ENCODE measurements at places on chromosomes 1 and 21.

- no peak for DNase-seq
These were observed 86.8 kb upstream of the ARHGAP29 start for GRCh38 chr1:94324178-94324544.

DNA sequence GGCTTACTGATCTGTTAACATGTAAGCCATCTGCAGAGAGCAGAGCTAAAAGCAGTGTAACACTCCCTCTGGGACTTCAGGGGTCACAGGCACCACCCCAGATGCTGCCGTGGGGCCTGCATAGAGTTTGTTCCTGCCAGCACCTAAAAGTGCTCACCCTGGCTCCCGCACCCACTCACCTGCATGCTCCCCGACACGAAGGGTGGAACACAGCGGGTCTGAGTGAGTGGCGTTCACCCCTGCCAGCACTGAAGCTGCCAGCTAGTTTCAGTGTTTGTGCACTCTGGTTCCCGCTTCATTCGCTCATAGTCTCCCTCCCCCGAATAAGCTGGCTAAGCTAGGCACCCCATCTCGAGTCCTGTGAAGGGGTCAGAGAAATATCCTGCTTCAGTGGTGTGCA is 1681.0 kb downstream of the NCAM2 start:
- no peak for DNase-seq

GRCh38 chr1:36207339-36207738 is 16.9 kb upstream of the THRAP3 start:
- no peak for DNase-seq

DNA sequence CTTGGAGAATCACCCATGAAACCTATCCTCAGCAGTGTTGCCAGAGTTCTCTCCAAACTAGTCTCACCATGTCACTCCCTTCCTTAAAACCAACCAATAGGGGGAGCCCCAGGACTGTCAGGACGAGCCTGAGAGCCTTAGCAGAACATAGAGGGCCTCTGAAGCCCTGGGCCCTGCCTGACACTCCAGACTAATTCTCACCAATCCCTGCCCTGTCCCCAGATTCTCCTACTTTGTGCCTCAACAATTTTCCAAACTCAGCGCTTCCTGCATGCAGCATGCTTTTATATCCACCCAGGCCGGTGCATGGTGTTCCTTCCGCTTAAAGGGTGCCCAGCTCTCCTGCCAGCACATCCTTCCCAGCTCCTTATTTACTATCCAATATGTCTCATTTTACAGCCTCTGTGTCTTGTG is 42.7 kb downstream of the HSD3B1 start:
- no peak for DNase-seq

GRCh38 chr1:54551891-54552290 is 3.9 kb downstream of the ACOT11 start:
- DNase-seq: no peak

GRCh38 chr1:177969109-177969508 is 749 bp downstream of the SEC16B start:
- no peak for DNase-seq

DNA sequence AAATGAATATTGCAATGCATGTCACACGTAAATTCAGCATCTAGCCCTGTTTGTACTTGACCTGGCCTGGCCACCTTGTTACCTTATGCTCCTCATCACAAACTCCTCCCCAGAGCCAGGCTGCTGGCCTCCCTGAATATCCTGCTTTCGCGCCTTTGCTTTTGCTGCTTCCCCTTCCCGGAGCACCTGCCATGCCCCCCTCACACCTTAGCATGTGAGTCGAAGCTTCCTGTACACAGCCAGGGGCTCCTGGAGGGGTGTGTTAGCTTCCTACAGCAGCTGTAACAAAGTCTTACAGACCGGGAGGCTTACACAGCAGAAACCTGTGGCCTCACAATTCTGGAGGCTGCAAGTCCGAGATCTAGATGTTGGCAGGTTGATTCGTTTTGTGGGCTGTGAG is 60.1 kb downstream of the TLR5 start:
- DNase-seq: no peak

GRCh38 chr21:34129039-34129891 is 55.9 kb downstream of the MRPS6 start:
- DNase-seq: peak; percentile 48

- DNase-seq: no peak
These were observed 7.4 kb downstream of the ACTRT2 start for GRCh38 chr1:3028531-3029282.

GRCh38 chr21:28068455-28069358 is 924.0 kb downstream of the LTN1 start:
- no peak for DNase-seq

GRCh38 chr1:195686764-195687163 is 921.5 kb downstream of the KCNT2 start:
- DNase-seq: no peak

- DNase-seq: no peak
These were observed 11.0 kb downstream of the PRKCZ start for GRCh38 chr1:2061065-2061778.

DNA sequence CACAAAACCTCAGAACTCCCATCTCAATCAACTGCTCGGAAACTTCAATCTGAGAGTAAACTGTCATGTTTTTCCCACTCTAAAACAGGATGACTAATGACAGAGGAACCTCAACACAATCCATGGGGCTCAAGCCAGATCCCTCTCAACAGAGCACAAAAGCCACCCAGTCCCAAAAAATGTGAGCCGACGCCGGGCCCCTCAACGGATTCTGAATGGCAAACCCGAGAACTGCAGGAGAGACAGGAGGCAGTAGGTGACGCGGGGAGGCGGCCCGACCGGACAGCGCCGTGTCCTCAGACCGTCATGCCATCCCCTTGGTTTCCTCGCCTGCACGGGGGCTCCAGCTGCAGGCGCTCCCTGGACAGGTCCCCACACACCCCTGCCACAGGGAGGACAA is 53.4 kb downstream of the SSBP3 start:
- DNase-seq: no peak

DNA sequence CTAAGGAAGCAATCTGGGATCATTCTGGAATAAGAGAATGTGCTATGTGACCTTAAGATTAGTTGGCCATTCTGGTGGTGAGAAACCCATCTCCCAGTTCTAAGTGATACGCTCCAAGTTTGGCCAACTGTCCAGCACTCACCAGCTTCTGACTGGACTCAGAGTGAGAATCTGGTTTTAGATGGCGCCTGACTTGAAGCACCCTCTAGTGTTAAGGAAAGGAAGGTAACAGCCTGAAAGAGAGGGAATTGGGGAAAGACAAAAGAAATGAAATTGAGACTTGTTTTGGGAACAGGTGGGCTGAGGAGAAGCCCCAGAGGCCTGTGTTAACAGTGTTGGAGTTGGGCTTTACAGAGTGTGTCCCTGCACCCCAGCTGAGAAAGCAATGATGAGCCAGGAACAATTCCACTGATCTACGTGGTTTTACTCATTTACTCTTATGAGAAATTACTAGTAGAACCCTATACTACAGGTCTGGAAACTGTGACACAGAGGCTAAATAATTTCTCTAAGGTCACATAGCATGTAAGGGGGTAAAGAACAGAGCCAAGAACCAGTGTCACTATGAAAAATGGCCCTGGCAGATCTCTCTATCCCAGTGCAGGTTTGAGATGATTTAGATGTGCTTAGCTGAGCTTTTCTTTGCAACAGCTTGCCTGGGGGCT is 9.3 kb upstream of the FCAMR start:
- DNase-seq: no peak

DNA sequence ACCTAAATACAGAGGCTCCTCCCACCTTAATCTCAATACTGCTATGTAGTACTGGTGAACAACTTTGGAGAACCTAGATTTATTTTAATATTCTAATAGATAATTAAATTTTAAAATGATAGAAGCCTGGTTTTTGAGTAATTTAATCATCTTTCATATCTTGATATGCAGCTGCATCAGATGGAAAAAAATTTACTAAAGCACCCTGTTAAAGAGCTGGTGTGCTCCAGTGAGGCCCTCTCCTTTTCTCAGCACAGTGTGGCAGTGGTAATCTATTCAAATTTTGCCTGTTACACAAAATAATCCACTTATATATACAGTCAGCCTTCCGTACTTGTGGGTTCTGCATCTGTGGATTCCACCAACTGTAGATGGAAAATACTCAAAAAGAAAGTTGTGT is 82.8 kb downstream of the LRRC8C start:
- DNase-seq: no peak

DNA sequence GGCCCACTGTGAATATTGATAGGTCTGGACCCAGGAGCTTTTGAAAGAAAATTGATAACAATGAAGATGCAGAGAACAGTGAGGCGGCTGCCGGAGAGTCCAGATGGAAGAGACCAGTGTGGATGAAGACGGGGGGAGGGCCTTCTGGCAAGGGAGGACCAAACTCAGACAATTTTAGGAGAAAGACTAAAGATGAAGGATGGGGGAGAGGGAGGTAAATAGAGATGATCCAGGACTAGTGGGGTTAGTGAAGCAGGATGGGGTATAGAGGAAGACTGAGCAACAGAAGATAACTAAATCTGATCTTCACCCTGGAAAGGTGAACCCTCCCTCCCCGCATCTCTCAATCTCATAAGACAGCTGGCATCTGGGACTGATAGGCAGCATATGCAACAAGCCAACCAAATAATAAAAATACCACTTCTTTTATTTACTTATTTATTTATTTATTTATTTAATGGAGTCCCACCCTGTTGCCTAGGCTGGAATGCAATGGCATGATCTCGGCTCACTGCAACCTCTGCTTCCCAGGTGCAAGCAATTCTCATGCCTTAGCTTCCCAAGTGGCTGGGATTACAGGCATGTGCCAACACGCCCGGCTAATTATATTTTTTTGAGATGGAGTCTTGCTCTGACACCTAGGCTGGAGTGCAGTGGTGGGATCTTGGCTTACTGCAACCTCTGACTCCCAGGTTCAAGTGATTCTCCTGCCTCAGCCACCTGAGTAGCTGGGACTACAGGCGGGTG is 10.5 kb downstream of the EIF3I start:
- DNase-seq: no peak

GRCh38 chr1:152084853-152085252 is 4.0 kb downstream of the TCHHL1 start:
- DNase-seq: no peak

GRCh38 chr1:50633465-50633864 is 210.2 kb upstream of the DMRTA2 start:
- DNase-seq: no peak

- no peak for DNase-seq
These were observed 185.2 kb downstream of the USH2A start for GRCh38 chr1:216237927-216238542.

- DNase-seq: no peak
These were observed 62.6 kb upstream of the ACOT11 start for GRCh38 chr1:54485416-54485815.

DNA sequence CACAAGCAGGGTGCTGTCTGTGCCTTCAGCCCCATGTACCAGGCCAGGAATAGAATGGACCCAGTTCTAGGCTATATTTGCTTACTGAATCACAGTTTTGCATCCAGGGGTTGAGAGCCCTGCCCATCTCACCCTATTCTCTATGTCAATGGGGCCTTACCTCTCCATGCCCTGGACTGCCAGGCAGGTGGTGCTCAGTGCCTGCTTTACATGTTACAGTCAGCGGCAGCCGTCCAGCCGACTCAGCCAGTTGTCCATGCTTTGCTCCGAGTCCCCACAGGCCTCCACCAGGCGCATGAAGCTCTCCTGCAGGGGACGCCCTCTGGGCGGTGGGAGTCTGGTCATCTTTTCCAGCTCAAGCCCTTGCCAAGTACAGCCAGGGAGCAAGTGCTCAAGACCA is 12.2 kb upstream of the FAM167B start:
- no peak for DNase-seq

DNA sequence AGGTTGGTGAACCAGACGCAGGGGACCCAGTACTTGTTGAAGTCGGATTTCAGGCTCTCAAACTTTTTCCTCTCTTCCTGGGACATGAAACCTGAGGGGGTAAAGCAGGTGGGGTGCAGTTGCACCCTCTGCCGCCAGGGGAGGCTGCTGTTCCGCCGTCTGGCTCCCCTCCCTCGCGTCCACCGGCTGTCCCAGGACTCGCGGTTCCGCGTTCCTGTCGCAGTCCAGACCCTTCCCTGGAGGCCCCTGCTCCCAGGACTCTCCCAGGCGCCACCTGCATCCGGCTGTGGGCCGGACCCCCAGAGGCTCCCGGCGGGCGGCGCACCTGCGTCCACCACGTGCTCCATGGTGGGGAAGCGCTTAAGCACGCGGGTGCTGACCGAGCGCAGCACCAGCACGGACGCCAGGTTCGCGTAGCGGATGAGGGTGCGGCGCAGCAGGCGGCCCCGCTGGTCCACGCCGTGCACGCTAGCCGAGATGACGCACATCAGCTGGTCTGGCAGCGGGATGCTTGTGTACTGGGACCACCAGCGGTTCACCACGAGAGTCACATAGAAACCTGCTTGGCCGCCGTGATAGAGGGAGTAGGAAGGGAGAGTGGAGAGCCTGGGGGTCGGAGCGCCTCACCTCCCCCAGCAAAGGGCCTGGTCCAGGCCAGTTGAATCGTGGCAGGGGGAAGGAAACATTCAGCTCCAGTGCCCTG is 1.7 kb downstream of the BEST4 start:
- peak; percentile 73 for DNase-seq

GRCh38 chr1:220684890-220685289 is 5.3 kb upstream of the C1orf115 start:
- DNase-seq: no peak

DNA sequence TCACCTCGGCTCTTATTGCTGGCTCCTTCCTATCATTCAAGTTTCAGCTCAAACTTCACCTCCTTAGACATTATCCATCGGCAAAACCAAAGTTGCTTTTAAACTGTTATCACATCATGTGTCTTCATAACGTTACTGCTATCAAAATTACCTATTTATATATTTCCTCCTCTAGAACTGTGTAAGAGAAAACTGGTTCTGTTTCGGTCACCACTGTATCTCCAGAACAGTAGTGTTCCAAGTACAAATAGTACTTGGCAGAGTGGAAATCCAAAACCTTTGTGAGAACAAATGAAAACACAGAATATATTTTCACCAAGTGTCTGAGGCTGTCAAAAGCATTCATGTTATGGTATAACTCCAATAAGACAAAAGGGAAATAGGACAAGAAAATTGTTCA is 9.1 kb downstream of the ZRANB2 start:
- no peak for DNase-seq

DNA sequence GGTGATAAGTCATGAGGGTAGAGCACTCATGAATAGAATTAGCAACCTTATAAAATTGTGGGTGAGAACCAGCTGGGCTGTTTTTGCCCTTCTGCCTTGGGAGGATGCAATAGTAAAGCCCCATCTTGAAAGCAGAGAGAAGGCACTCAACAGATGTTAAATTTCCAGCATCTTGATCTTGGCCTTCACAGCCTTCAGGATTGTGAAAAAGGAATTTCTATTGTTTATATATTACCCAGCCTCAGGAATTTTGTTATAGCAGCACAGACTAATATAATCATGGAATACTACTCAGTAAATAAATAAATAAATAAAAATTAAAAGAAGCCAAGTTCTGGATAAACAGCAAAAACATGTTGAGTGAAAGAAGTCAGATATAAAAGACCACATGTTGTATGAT is 175.2 kb downstream of the KCNT2 start:
- DNase-seq: no peak

- DNase-seq: no peak
These were observed 40.8 kb upstream of the TMPRSS2 start for GRCh38 chr21:41548781-41549180.

DNA sequence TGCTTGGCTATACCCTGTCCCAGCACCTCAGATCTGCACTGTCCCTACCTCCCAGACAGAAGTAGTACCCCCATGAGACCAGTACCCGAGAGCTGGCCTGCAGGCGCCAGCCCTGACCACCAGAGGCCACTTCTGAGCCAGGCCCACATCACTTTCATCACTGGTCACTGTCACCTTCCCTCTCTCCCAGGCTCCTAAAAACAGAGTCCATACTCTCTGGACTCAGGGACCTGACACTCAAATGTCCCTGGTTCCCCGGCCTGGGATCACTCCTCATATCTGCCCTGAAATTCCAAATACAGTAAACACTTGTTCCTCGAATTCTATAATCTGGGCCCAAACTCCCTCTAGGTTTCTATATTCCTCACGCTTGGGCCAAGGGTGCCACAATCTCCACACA is 18.7 kb downstream of the TMEM53 start:
- no peak for DNase-seq
